T-helper 1 cell (primary cell): ENCODE measurements at places on chromosomes 16 and 17.
A peak's percentile ranks its signal among the peaks of the same experiment; 100 is the strongest.

- no peak for DNase-seq
These were observed 502.3 kb downstream of the RBFOX1 start for GRCh38 chr16:7834771-7835431.

DNA sequence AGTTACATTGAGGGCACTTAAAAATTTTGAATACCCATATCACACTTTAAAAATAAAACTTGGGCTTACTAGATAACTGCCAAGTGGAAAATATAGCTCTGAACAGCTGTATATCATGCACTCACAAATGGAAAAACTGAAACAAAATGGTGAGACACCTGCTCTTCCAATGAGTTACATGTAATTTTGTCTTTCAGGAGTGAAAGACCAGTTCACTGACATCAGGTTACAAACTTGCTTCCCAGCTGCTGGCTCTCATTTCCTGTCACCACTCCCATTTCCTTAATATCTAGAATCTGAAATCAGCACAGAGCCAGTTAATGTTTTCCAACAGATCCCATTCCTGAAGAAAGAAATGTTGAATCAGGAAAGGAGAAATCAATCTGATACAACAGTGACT is 10.8 kb downstream of the CSNK2A2 start:
- DNase-seq: no peak

DNA sequence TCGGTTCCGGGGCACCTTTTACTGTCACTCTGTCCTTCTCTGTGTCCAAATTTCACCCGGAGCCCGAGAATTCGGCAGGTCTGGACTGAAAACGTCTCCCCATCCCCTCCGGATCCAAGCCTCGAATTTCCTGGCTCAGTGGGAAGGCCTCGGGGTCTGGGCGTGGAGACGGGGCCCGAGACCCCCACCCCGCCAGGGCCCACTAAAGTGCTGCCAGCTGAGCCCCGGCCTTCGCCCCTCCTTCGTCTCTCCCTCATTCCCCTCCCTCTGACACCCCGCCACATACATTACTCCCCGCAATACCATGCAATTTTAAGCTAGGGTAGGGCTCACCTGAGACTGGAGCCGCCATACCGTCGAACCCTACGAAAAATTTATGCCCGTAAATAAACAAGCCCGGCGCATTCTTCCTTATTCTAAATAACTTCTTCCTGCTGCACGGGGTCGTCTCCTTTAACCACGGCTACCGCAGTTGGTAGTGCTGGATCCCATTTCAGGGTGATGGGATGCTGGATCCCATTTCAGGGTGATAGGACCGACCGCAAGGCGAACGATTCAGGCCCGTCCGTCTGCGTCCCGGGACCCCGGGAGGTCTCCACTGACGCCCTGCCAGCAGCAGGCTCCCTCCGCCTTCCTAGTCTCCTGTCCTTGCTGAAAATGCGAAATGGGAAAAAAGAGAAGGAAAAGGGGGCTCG is 4.4 kb upstream of the OR1F1 start:
- no peak for DNase-seq

DNA sequence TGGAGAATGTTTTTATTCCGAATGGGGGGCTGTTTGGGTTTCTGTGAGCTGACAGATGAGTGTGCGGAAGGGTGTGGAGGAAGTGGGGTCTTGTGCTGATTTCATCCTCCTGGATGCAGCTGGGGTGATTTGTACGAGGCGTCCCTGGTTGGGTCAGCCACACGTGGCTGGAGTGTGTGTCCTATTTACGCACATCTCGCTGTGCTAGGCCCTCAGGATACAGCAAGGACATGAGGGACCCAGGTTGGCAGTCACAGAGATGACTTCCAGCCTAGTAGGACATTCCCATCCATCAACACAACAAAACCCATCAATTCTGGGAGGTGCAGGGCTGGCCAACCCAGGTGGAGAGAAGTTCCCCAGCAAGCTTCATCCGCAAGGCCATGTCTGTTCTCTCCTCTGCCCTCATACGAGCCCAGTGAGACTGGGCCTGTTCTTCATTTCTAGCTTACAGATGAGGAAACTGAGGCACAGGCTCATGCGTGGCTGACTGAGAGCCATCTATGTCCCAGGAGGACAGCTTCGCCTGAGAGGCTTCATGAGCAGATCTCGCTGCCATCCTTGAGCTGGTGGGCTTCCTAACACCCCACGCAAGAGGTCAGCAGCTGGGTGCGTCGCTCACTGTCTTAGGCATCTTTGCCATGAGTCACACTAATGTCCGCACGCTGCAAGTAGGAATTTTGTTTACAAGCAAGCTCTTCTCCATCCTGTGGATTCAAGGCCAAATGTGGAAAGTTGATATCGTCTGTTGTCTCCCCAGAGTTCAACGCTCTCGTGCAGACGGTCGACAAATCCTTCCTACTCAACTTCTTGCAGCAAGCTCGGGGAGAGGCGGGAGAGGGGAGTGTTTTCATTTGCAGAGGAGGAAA is 24.4 kb downstream of the IRF8 start:
- no peak for DNase-seq

DNA sequence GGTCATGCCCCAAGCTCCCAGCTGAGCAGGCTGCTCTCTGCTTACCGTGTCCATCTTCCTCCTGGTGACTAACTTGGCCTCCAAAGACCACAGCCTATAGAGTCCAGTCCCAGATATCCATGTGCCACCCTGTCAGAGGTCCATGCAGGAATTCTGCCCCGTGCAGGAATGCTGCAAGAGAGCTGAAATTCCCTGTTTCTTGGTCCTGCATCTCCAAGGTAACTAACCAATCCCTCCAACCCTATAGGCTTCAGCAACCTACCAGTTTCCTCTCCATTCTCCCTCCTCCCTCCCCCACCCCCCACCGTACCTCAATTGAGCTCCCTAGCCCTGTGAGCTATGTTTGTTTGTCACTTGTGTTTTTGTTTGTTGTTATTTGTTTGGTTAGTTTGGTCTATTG is 9.6 kb upstream of the MKS1 start:
- DNase-seq: no peak

GRCh38 chr16:5032748-5033167 is 977 bp downstream of the NAGPA start:
- no peak for DNase-seq

DNA sequence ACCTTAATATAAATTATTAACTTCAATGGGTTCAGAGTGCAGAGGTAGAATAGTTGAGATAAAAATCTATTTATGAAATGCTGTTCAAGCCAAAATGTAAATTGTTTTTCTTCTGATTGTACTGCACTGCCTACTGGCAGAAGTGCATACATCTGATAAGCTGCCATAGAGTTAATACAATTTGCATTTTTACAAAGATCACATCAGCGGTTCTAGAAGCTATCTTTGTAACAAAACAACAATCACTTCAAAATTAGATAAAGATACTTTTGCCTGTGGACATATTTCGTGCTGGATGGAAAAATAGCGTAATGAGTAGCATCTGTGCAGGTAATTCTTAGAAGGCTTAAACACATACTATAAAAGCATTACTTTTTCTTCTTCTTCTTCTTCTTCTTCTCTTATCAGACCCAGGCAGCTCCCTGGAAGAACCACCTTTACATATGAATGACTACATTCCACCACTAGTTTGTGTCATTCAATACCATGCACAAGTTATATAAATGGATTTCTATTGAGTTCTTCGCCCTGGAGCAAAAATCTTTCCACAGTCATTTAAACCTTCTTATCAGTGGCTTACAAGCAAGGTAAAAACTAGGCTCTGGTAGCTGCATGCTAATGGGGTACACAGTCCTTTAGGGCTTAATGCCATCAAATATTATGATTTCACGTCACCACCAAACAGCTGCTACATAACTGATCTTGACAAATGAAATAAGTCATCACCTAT is 47.0 kb downstream of the SYNRG start:
- no peak for DNase-seq

DNA sequence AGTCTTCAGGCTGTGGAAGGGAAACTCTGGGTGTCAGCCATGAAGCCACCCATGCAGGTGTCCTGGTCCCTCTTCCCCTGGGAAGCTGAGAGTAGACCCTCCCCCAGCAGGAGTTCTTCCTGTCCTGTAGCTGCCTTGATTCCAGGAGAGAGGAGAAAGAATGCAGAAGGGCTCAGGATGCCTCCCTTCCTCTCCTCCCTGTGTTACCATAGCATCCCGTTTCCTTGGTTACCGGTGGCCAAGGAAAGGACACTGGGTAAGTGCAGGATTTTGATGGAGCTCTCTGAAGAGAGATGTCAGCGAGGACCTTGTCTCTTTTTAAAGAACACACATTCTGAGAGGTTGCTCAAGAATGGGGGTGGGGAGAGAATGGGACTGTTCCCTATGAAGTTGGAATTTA is 304.1 kb upstream of the N4BP1 start:
- no peak for DNase-seq

DNA sequence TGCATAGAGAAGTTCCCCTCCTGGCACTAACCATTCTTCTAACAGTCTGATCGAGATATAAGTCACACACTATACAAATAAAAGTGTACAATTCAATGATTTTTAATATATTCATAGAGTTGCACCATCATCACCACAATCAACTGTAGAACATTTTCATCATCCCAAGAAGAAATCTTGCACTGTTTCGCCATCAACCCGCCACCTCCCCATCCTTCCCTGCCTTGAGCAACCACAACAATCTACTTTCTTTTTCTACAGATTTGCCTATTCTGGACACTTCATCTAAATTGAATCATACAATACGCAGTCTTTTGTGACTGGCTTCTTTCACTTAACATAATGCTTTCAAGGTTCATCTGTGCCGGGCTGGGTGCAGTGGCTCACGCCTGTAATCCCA is 33.0 kb upstream of the GUCY2D start:
- no peak for DNase-seq

DNA sequence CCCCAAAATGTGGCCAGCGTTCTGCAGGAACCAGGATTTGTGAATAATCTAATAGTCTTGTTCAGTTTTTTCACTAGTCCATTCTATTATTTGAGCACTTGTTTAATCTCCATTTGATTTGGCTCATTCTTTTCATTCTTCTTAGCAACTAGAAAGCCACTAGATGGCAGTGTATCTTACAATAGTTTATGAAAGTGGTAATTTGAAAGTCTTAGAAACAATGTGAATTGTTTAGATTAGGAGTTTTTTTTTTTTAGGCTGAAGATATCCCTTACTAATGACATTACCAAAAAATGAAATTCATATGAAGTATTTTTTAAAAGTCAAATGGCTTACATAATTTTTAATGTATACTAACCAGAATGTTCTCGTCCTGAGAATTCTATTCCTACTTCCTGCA is 6.7 kb downstream of the ERI2 start:
- DNase-seq: no peak

DNA sequence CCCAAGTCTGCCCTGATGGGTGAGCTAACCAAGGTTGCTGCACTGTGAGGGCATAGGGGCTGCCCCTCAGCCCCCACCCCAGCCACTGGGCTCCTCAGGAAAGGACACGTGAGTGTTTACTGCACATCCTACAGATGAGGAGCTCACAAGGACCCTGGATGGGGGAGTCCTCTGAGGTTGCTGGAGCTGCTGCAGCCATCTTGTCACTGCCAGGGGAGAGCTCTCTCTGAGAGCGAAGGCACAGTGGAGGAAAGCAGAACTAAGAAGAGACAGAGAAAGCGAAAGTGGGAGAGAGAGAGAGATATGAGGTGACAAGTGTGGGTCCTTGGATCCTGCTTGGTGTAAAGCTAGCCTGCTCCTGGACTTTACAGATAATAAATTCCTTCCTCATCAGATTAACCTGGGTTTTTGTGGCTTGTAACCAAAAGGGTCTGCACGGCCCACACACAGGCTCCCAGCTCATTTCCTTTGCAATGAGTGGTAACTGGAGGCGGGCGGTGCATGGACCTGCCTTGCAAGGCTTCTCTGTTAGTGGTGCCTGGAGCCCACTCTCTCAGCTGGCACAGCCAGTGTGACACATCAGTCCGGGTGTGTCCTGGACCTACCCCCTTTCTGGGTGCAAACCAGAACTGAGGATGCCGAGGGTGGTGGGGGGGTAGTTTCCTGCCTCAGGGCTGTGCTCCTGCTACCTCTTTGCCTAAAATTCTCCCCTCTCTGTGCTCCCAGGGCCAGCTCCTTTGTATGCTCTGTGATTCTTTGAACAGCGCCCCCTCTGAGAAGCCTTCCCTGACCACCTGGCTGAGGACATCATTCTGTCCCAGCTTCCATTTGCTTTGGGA is 14.2 kb downstream of the SNX20 start:
- no peak for DNase-seq

DNA sequence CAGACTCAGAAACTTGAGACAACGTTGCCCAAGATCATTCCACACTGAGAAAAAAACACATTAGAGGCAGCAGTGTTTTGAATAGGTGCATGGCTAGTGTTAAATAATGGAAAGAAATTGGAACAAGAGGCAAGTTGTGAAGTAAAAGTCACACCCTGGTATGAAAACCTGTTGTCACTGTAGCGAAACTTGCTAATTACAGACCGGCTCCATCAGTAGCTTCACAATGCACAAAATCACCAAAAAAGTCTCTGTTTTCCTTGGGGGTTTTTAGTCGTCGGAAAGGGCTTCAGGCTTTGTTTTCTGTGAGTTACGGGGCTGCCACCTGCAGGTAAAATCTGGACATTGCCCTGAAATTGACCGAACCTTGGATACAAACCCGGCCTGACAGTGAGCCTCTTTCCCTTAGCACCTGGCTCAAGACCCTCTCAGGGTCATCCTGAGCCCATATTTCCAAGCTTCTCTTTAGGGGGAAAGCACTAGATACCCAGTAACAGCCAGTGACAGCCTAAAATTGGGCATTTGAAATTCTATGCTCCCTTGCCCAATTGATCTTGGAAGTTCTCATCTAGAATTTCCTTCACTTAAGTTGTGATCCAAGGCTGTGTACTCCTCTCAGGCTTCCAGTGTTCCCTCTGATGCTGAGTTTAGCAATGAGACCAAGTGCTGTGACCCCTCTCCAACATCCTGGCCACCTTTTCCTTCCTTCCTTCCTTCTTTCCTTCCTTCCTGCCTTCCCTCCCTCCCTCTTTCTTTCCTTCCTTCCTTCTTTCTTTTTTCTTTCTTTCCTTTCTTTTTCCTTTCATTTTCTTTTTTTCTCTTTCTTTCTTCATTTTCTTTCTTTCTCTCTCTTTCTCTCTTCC is 7.2 kb upstream of the GRB2 start:
- peak; percentile 23 for DNase-seq

DNA sequence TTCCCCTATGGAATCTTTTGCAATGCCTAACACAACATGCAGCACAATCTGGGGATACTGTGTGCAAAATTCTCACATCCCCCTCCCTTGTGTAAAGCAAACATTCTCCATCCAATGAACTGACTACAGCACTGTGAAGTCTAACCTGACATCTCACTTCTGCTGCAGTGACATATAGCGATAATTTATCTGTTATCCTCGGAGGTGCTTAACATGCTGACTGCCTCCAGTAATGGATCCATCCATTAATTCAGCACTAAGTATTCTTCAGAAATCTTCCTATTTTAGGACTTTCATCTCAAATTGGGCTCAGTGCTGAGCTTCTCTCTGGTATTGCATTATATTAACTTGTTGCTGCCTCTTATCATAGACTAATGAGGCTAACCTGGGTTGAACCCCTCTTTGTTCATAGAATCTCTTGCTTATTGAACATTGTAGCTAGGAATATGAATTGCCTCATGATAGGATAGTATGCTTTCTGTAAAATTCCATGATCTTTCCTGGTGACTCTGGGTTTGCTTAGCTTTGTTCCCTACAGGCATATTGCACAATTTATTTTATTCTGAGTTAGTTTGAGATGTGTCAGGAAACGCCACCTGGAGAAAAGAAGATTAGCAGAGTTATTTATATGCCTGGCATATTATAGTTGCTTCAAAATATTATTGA is 187.9 kb downstream of the CNTNAP4 start:
- no peak for DNase-seq

GRCh38 chr17:10775058-10775457 is 28.8 kb downstream of the TMEM238L start:
- no peak for DNase-seq

GRCh38 chr17:83194761-83195329 is 115.4 kb downstream of the METRNL start:
- DNase-seq: no peak

GRCh38 chr17:65674246-65675045 is 113.0 kb upstream of the AXIN2 start:
- no peak for DNase-seq
